Right renal pelvis (tissue), 4 donors: ENCODE measurements at places on chromosomes 12 and 14. TPM values are rescaled to one million over a fixed set of nuclear protein-coding genes. Genes with fewer than 3 reads are reported as not detected.

Gene CEBPE
- polyA plus RNA-seq = 0.32 TPM

Gene CD69
- 3.0 TPM for polyA plus RNA-seq

Gene PRB2
- polyA plus RNA-seq = not detected

Gene GYS2
- not detected for polyA plus RNA-seq

Gene MDM1
- 40.1 TPM for polyA plus RNA-seq

Gene RD3L
- 0.04 TPM for polyA plus RNA-seq

Gene CLEC4A
- 1.9 TPM for polyA plus RNA-seq

Gene RHEBL1
- polyA plus RNA-seq = 1.7 TPM

GRCh38 chr12:104752016-104752415 is 206.1 kb downstream of the SLC41A2 start:
- DNase-seq = no peak

DNA sequence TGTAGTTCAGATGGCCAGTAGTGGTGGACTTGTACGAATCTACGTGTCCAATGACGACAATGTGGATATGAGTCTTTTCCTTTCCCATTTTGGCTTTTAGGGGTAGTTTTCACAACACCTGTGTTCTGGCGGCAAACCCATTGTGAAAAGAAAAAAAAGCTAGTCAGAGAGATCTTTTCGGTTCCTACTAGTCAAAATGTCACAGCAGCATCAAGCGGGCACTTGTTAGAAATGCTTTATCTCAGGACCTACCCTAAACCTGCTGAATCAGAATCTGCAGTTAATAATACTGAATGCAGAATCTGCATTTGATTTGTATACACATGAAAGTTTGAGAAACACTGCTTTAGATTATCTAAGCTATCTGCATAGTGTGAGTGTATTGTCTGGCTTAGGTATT is 18.3 kb downstream of the AEBP2 start:
- no peak for DNase-seq

GRCh38 chr14:76539130-76539529 is 163.2 kb downstream of the ESRRB start:
- DNase-seq = no peak

DNA sequence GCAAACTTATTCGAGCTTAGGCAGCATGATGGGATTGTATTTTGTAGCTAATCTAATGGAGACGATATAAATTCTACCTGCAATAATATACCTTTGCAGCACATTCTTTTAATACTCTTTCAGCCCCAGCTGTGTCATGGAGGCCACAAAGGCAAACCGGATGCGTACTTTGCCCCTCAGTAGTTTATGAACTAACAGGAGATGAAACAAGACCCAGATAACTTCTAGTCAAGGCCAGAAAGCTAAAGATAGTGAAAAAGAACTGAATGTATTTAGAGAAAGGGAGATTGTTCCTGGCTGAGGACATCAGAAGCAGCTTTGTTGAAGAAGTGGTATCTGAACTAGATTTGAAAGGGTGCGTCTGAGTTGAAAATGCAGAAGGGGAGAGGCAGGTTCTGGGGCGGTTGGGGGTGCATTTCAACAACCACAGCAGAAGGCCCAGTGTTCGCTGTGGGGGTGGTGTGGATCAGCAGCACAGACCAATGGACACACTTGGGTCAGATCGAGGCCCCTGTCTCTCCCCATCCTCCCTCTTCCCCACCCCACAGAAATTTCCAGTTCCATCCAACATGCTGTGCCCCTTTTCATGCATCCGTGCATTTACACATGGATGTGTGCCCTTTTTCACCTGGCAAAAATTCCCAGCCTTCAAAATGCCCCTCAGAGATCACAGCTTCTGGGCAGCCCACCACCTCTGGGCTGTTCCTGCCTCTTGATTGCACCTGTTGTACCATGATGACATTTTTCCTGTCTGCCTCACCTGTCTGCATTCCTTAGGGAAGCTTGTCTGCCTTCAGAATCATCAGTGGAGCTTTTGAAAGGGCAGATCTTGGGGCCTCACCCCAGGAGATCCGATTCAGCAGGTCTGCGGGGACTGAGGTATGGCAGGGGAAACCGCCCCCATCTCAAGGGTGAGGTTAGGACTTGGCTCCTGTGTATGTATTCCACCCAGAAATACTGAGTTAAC is 2.2 kb downstream of the ZNF839 start:
- no peak for DNase-seq

DNA sequence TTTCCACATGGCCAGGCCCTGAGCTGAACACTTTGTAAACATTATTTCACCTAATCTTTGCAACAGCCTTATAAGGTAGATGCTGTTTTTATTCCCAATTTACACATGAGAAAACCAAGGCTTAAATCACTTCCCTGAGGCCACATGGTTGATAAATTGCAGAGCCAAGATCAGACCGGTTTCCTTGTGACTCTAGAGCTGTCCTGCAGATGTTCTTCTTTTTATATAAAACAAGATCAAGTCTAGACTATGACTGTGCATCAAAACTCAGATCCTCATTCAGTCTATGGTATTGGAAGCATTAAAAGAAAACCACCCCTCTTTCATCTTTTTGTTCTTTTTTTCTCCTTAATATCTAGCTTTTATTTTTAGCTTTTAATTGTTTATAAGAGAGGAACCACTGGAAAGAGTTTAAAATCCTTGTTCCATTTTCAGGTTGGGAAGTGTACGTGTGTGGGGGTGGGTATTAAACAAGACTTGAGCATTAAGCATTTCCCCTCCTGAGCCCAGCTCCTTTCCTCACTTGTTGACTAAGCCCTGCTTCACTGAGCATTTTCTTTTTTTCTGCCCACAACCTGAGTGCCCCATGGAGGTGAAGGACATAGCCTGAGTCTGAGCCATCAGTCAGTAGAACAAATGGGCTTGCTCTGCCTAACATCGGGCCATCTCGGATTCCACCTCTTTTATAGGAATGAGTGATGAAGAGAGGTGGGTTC is 45.4 kb downstream of the GPATCH2L start:
- DNase-seq = no peak

GRCh38 chr14:104446611-104447010 is 133.0 kb upstream of the C14orf180 start:
- DNase-seq = no peak

DNA sequence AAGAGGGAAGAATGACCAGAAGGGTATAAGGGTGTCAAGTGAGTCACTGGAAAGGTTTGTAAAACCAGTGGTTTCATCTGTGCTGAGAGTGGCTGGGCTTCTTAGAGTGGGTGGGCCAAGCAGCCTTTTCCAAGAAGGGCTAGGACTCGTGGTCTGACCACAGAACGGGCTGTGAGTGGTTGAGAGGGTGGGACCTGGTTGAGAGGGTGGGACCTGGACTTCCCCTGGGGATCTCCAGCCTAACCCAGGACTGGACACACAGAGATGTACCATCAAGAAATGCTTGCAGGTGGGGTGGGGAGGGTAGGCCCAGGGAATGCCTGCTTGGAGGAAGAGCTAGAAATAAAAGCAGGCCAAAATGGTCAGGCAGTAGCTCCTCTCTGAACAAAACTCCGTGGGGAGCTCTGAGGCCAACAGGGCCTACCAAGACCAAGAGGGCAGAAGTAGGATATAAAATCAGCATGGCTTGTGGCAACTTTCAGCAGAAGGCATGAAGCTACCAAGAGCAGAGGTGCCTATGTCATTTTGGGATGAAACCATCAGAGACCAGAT is 140.5 kb downstream of the FOXN3 start:
- DNase-seq = no peak

DNA sequence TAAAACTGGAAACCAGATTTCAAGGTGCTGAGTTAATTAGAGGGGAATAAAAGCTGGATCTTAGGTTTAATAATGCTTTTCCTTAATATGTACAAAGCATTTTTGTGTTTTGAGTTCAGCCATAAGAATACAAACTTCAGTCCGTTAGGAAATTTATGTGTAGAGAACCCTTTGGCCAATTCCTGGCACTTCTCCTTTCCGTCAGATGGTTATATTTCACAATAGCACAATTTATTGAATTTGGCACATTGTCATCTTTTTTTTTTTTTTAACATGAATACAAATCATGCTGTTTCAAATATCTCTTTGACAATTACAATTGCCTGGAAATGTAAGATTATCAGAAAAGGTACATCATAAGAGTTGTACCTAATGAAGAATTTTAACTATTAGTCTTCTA is 56.2 kb upstream of the DDHD1 start:
- no peak for DNase-seq

DNA sequence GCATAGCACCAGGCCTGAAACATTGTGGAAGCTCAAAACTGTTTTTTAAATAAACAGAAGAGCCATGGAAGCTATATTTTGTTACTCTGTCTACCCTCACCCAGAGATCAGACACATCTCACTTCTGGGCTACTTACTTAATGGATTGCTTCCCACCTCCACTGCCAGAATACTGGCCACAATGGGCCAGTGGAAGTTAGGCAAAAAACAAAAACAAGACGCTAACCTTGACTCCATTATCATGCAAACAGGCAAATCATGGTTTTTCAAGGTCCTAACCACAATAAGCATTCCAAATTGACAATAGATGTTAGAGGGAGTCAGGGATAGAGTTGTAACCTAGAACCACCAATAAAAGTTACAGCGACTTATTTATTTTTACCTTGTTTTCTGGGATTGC is 52.7 kb upstream of the PTCSC3 start:
- no peak for DNase-seq

DNA sequence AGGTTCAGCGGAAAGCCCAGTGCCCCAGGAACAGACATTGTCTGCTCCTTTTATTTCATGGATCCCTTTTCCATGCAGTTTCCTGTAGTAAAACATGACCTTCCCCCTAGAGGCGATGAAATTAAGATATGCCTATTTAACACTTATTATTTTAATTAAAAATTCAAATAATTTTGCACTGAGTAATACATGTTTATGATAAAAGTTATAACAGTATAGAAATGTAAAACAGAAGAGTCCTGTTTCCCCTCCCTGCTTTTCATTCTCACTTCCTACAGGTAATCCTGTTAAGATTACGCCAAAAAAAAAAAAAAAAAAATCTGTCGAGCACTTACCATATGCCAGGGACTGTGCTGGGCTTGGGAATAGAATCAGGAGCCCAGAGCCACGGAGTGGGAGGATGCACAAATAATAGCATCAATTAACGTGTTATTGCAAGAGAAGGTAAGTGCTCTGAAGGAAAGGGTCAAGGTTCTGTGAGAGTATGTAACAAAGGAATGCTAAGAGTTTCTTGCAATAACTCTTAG is 830 bp upstream of the LPCAT3 start:
- no peak for DNase-seq

GRCh38 chr14:80271389-80271788 is 60.1 kb upstream of the DIO2 start:
- DNase-seq = no peak

DNA sequence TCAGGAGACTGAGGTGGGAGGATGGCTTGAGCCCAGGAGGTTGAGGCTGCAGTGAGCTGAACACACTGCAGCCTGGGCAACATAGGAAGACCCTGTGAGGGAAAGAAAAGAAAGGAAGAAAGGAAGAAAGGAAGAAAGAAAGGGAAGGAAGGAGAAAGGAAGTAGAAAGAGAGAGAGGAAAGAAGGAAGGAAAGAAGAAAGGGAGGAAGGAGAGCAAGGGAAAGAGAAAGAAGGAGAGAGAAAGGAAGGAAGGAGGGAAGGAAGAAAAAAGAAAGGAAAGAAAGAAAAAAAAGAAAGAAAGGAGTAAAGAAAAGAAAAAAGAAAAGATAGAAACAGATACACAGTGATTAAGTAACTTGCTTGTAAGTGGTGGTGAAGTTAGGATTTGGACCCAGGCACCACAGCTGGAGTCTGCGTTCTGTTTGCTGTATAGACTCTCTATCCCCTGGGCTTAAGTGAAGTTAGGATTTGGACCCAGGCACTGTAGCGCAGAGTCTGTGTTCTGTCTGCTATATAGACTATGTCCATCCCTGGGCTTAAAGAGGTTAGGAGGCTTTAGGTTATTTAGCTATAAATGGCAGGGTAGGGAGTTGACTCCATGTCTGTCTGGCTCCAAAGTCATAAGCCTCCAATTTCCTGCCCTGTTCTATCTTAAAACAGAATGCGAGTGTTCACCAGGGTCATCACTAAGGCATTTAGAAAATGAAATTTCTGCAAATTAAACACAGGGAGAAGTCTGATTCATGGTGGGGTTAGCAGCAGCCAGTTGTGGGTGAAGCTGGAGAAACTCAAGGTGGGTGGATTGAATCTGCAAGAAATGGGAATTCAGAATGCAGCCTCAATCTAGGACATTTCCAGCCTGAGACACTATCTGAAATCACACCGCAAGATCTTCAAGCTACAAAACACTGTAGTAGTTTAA is 13.3 kb upstream of the C12orf75 start:
- DNase-seq = no peak

- no peak for DNase-seq
These were observed 416 bp downstream of the GALNT8 start for GRCh38 chr12:4720637-4720995.

DNA sequence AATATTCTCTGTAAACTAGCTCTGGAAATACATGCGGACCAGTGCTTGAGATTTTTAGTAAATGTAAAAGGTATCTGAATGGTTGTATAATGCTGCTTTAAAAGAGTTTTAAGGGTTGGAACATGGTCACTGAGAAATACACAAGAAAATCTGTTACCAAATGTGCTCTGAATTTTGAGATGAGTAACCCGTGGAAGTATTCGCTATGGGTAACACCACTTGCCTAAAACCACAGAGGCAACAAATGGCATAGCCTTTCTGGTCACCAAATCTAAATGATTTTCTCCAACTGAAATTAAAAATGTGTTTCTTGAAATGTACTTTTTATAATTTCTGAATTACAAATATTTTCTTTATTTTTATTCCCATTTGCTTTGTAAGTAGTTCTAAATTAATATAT is 745.7 kb downstream of the DIO2 start:
- no peak for DNase-seq

DNA sequence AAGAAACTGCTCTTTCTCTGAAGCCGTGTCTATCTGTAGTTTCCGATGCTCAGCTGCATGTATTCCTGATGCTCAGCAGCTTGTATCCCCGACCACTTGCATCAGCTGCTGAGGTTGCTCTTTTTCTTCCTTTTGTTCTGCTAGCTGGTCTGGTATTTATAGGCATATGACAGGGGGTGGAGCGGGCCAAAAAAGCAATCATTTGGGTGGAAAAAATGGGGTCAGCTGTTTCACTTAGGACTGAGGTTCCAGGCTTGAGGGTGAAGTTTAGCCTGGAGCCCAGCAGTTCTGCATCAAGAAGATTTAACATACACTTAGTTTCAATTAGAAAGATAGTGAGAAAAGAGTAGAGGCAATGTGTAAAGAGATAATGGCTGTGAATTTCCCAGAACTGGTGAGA is 23.6 kb upstream of the AMN1 start:
- no peak for DNase-seq

- no peak for DNase-seq
These were observed 225.0 kb downstream of the CRADD start for GRCh38 chr12:93902192-93902591.

DNA sequence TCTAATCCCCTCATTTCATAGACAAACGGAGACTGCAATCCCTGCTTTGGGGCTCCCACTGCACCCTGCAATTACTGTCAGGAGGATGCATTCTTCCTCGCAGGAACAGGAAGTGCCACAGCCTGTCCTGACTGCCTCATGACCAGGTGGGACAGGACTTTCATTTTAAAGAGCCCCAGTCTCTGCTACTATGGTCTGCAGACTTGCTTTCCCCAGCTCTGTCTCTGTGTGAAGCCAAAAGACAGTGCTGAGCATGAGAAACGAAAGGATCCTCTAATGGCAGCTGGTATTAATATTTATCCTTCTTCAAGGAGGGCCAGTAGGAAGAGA is 60.0 kb upstream of the PNMA1 start:
- DNase-seq = no peak
